ENCODE measurements at places on chromosomes 4 and X.

GRCh38 chr4:125111323-125111722 is 203.4 kb upstream of the FAT4 start:
- no peak for DNase-seq

- DNase-seq, result no peak
Measured at GRCh38 chr4:6374575-6374974, 97.8 kb downstream of the PPP2R2C start.

- DNase-seq, result no peak
Measured at GRCh38 chr4:145565328-145565727, 53.9 kb upstream of the MMAA start.

DNA sequence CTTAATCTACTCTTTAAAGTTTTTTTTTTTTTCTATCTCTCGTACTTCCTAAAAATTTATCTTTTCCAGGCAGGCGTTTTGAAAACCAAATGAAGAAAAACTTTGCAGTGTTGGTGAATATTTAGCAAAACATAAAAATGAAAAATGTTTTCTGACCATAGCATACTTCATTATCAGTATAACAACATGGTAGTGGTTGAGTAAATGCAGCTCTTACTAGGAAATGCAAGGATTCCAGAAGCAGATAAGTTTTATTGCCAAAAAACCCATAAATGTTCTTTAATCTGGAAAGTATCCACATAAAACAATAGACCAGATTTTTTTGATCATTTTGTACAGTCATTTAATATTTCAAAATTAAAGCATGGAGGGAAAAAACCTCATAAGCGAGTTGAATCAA is 136.9 kb upstream of the GUCY1A1 start:
- no peak for DNase-seq

- DNase-seq, result peak; percentile 0
Measured at GRCh38 chrX:16946971-16947562, 609 bp downstream of the REPS2 start.

Measured in activated effector memory CD4-positive, alpha-beta T cell treated with Interleukin-2 at 50 U/mL for 16 hours (primary cell).